ENCODE measurements at places on chromosomes 3 and 15.

GRCh38 chr3:5232570-5232969 is 45.1 kb downstream of the EDEM1 start:
- DNase-seq = no peak

DNA sequence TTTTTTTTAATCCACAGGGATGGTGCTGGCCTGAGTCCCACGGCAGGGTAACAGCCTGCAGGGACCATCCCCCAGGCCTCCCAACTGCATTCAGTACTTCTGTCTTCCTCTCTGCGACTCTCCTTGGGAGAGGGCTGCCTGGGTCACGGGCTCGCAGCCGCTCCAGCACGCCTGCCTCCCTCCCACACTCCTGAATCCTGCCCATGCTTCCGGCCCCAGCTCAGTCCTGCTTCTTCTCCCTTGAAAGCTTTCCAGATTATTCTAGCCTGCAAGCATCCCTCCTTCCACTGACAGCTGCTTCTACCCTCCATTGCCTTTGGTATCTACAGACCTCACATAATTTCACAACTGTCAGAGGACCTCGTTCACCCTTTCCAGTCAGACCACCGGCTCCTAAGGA is 32.4 kb downstream of the MEGF11 start:
- DNase-seq = no peak

DNA sequence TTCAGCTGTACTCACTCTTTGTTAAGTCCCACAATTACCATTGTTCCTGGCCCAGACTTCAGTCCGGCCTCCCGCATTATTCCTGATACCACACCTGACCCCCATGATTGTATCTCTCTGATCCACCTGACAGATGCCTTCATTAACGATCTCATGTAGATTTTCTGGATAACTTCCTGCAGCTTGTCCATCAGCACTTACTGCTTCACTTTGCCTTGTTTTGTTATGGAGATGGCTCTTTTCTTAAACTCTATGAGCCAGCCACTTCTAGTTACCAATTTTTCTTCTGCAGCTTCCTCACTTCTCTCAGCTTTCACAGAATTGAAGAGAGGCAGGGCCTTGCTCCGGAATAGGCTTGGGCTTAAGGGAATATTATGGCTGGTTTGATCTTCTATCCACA is 1044.2 kb downstream of the PLOD2 start:
- no peak for DNase-seq

GRCh38 chr3:158167737-158168557 is 58.1 kb downstream of the RSRC1 start:
- no peak for DNase-seq

DNA sequence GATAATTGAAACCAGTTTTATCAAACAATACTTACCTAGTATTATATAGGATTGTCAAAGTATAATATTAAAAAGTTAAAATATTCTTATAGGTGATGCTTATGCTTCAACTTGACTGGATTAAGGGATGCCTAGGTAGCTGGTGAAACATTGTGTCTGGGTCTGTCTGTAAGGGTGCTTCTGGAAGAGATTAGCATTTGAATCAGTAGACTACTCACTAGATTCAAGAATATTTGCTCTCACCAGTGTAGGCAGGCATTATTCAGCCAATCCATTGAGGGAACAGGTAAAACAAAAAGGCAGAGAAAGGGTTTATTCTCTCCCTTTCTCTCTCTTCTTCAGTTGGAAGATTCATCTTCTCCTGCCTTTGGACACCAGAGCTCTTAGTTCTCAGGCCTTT is 486.8 kb upstream of the GOLIM4 start:
- no peak for DNase-seq

DNA sequence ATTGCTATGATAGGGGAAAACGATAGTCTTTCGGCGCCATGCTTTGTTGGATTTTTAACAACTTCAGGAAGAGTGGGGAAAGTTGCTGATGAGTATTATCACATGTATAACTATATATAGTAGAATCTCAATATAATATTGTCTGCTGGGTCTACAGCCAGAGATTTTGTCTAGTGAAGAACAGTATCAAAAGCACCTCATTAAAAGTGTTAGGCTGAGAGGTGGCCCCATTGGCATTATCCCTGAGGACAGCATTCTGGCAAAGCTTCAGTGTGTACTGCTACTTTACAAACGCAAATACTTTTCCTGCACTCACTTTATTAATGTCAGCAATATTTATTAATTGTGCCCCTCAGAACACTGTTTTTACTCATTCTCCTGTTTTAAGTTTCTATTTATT is 11.8 kb downstream of the QTRT2 start:
- DNase-seq = no peak

GRCh38 chr3:74214286-74214685 is 400.2 kb downstream of the CNTN3 start:
- no peak for DNase-seq

- no peak for DNase-seq
Measured at GRCh38 chr3:94693997-94694640, 631.3 kb downstream of the NSUN3 start.

DNA sequence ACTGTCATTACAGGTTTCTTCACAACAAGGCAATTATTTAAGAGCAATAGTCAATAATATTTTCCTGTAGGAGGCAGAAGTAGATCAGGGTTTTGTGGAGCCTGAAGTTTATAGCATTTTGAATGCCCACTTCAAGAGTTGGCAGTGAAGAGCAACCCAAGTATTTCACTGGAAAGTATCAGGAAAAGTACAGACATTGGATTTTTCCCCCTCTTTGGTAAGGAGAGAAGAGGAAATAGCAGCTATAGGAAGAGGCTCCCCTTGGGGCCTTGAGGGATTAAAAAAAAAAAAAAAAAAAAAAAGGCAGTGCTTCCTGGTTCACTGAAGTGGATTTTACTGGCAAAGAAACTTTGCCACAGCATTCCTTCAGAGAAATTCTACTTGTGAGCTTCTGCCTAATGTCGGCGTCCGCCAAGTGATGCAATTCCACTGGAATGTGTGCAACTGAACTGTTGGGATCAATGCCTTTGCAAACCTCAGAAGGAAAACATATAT is 5.7 kb upstream of the CNTN6 start:
- DNase-seq = no peak

DNA sequence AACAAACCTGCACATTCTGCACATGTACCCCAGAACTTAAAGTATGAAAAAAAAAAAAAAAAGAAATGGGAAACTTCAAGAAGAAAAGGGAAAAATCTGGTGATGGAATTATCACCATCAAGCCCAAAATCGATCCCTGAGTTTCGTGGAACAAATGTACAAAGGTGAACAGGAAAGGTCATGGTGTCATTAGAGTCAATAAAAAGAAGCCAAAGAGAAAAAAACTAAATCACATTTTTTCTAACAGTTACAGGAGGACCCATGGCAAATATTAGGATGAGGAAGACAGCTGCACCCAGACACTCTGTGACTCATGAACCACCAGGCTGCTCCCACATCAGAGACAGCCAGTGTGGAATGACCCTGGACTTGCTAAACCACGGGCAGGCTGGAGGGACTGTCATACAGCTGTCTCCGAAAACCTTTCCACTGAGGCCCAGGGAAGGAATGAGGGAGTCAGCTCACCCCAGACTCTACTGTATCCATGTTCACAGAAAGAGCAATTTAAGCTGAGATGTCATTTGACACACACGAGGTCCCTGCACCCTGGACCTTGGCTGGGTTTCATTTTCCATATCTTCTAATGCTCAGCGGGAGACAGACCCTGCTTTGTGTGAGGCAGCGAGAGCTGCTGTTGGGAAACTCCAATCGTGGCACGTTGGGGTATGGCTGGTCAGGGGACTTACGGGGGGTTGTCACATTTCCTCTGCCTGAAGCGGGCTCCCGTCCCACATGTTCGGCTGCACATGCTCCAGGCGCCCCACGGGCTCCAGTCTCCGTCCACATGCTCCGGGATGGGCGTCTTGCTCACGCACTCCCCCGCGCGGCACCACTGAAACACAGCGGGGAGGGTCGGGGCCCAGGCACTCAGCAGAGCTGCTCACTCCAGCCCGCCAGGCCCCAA is 210.2 kb downstream of the ADAMTS17 start:
- no peak for DNase-seq

DNA sequence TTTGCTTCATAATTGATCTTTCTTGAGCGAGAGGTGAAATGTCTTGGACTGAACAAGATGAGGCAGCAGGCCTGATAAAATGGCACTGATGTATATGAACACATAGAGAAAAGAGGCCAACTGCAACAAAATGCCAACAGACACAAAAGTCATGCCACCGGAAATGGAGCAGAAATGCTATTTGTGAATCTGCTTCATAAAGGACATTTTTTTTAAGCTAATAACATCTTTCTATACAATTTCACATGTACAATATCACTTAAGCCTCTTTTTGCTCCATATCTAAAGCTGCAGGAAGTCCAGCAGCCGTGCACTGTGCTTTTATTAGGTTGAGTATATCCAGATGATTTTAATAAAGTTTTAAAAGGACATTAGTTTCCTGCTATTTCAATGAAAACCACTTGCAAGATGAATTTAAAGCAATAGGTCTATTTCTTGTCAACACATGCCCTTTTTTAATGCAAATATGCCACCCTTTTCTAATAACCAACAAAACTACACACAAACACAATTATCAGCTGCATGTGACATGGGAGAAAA is 169.2 kb upstream of the ADAMTS9 start:
- no peak for DNase-seq

- DNase-seq = no peak
Measured at GRCh38 chr3:188505151-188505550, 351.2 kb downstream of the LPP start.

DNA sequence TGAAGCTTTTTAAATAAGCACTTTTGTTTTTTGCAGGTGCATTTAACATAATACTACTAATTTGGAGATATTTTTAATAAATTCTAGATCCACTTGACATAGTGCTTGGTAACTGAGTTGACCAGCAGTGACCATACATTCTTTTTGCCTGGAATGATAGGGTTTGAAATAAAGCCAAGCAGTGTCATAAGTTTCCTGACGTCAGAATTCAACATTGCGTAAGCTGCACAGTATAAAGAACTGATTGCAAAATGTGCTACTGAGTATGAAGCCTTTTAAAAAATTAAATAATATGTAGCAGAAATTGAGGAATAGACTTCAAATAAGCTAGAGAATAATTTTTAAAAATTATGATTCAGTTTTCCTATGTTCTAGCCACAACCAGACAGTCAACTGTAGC is 454.6 kb upstream of the ARPP21 start:
- no peak for DNase-seq

DNA sequence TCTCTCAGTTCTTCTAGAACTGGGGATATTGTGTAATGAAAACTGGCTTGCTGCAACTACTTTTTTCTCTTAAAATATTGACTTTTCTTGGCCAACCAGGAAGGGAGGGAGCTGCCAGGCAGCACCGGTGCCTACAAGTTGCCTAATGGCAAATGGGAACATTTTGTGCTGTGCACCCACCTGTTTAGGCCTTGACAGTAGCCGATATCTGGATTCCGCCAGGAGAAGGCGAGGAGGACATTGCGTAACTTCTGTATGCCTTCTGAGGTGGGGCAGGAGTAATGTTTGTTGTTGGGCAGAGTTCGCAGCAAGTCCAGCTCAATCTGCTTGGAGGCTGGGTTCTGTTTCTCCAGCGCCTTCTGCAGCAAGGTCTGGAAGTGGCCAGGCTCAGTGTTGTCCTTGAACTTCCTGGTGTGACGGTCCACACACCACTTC is 64.9 kb downstream of the TBC1D2B start:
- no peak for DNase-seq
